ENCODE measurements at places on chromosomes 12 and 14.

GRCh38 chr12:62803756-62804155 lies 131.2 kb downstream of the PPM1H start:
- H3K4me1 ChIP-seq: peaks cover 5% of the 10 kb centered on the region
- H3K4me3 ChIP-seq: no peak overlapping the region
- DNase-seq: no peak
- no peak overlapping the region for H3K27ac ChIP-seq

GRCh38 chr12:122381021-122381420 lies 41.4 kb downstream of the CLIP1 start:
- peaks cover 4% of the 10 kb centered on the region for H3K4me1 ChIP-seq
- H3K27me3 ChIP-seq: no peaks in the 10 kb centered on the region
- H3K36me3 ChIP-seq: peaks cover 15% of the 10 kb centered on the region
- H3K4me3 ChIP-seq: no peak overlapping the region
- DNase-seq: no peak

- no peak for DNase-seq
- H3K36me3 ChIP-seq: no peaks in the 10 kb centered on the region
- H3K27ac ChIP-seq: no peak overlapping the region
- H3K4me1 ChIP-seq: no peaks in the 10 kb centered on the region
- H3K27me3 ChIP-seq: peaks cover 12% of the 10 kb centered on the region
Observed at GRCh38 chr14:96627386-96627785, 125.2 kb downstream of the PAPOLA start.

GRCh38 chr12:4471256-4471655 lies 25.6 kb upstream of the FGF6 start:
- no peak overlapping the region for H3K27ac ChIP-seq
- no peaks in the 10 kb centered on the region for H3K4me1 ChIP-seq
- peaks cover 8% of the 10 kb centered on the region for H3K27me3 ChIP-seq
- H3K4me3 ChIP-seq: no peak overlapping the region

GRCh38 chr14:53368711-53369201 lies 215.6 kb upstream of the DDHD1 start:
- H3K27me3 ChIP-seq: no peaks in the 10 kb centered on the region
- no peak for DNase-seq
- no peak overlapping the region for H3K4me3 ChIP-seq
- H3K36me3 ChIP-seq: no peaks in the 10 kb centered on the region
- H3K4me1 ChIP-seq: no peaks in the 10 kb centered on the region

GRCh38 chr14:38931969-38932652 lies 170.9 kb downstream of the SEC23A start:
- no peaks in the 10 kb centered on the region for H3K36me3 ChIP-seq
- DNase-seq: no peak
- H3K4me3 ChIP-seq: no peak overlapping the region
- H3K27me3 ChIP-seq: peaks cover 10% of the 10 kb centered on the region
- H3K27ac ChIP-seq: no peak overlapping the region

DNA sequence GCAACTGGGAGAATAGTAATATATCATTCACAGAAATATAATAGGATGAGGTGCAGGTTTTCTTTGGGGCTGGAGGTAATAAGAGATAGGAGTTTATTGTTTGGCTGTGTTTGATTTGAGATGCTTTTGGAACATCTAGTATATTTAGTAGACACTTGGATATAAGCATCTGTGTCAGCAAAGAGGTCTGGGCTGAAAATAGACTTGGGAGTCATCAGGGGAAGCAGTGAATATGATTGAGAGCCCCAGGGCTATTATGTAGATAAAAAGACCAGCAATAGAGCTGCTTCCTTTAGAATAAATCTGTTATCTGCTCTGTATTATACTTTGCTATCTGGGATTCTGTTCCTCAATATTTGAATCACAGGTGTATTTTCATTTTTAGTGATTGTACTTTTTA lies 36.6 kb downstream of the SPATA7 start:
- no peak overlapping the region for H3K4me3 ChIP-seq
- H3K27ac ChIP-seq: no peak overlapping the region
- no peaks in the 10 kb centered on the region for H3K4me1 ChIP-seq
- DNase-seq: no peak
- H3K27me3 ChIP-seq: no peaks in the 10 kb centered on the region

DNA sequence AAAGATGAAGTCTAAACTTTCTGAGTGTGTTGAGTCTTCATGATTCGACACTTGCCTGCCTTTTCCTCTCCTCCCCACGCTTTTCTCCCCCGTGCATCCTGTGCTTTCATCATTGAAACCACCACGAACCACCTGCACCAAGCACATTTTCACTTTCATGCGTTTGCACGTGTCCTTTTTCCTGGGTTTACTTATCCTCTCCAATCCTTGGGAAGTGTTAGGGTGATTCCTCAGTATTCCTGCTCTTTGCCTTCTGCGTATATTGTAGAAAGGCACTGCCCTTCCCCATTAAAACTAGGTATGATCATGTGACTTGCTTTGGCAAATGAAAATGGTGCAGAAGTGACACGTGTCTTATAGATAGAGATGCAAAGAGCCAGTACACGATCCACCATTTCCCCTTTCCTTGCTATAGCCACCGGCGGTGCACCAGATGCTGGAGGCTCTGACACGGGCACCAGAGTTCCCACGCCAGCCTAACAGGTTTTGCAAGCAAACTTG lies 106.6 kb downstream of the BRMS1L start:
- H3K36me3 ChIP-seq: no peaks in the 10 kb centered on the region
- H3K27ac ChIP-seq: no peak overlapping the region
- H3K4me1 ChIP-seq: peaks cover 19% of the 10 kb centered on the region
- peak; percentile 67 for DNase-seq

- no peaks in the 10 kb centered on the region for H3K4me1 ChIP-seq
- DNase-seq: no peak
- H3K36me3 ChIP-seq: no peaks in the 10 kb centered on the region
- H3K27me3 ChIP-seq: no peaks in the 10 kb centered on the region
Observed at GRCh38 chr12:80217011-80217535, 117.7 kb downstream of the OTOGL start.

GRCh38 chr14:64671591-64671990 lies 32.6 kb upstream of the PLEKHG3 start:
- no peaks in the 10 kb centered on the region for H3K36me3 ChIP-seq
- H3K27ac ChIP-seq: no peak overlapping the region
- no peak overlapping the region for H3K4me3 ChIP-seq
- H3K27me3 ChIP-seq: no peaks in the 10 kb centered on the region
- H3K4me1 ChIP-seq: peaks cover 24% of the 10 kb centered on the region

GRCh38 chr12:5748027-5748426 lies 197.0 kb downstream of the ANO2 start:
- peaks cover 6% of the 10 kb centered on the region for H3K4me1 ChIP-seq
- no peaks in the 10 kb centered on the region for H3K36me3 ChIP-seq
- no peaks in the 10 kb centered on the region for H3K27me3 ChIP-seq
- no peak overlapping the region for H3K27ac ChIP-seq
- no peak for DNase-seq
- no peak overlapping the region for H3K4me3 ChIP-seq

DNA sequence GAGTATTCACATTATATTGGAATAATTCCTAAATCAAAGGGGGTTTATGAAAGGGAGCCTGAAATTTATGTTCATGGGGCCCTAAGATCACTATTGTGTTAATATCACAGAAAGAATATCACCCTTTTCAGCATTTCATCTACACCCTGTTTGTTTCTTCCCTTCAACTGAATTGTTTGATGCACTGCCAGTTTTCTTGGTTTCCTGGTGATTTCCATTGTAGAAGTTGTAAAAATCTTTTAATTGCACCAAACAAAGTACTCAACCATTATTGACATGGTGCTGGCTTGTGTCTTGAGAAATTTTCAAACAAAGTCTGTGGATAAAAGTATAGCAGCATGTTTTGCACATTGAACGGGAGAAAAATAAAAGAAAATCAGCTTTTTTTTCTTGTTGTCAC lies 154.8 kb upstream of the PRKD1 start:
- no peaks in the 10 kb centered on the region for H3K36me3 ChIP-seq
- H3K4me3 ChIP-seq: no peak overlapping the region
- no peaks in the 10 kb centered on the region for H3K27me3 ChIP-seq
- no peak overlapping the region for H3K27ac ChIP-seq
- H3K4me1 ChIP-seq: no peaks in the 10 kb centered on the region

DNA sequence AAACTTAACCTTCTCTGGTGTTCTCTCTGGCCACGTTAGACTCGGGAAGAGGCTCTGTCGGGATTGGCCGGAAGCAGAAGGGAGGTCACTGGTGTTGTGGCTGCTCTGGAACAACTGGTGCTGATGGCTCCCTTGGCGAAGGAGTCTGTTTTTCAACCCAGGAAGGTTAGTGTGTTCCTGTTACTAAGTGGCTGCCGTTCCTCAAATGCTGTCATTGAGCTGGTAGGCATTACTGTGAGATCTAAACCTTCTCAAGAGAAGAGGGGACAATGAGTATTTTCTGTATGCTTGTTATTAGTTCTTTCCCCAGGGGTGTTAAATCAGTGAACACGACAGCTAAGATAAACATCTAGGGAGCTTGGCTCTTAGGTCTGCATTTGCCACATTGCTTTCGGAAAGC lies 18.3 kb downstream of the POP5 start:
- H3K27ac ChIP-seq: no peak overlapping the region
- H3K27me3 ChIP-seq: no peaks in the 10 kb centered on the region
- no peaks in the 10 kb centered on the region for H3K4me1 ChIP-seq
- peaks cover 53% of the 10 kb centered on the region for H3K36me3 ChIP-seq

- no peak overlapping the region for H3K4me3 ChIP-seq
- H3K27me3 ChIP-seq: peaks cover 2% of the 10 kb centered on the region
- H3K36me3 ChIP-seq: no peaks in the 10 kb centered on the region
- no peak overlapping the region for H3K27ac ChIP-seq
- no peak for DNase-seq
Observed at GRCh38 chr12:5395443-5396271, 36.3 kb upstream of the NTF3 start.

- H3K36me3 ChIP-seq: no peaks in the 10 kb centered on the region
- DNase-seq: no peak
- no peak overlapping the region for H3K4me3 ChIP-seq
- H3K27ac ChIP-seq: no peak overlapping the region
- H3K4me1 ChIP-seq: no peaks in the 10 kb centered on the region
Observed at GRCh38 chr12:110869026-110869425, 22.2 kb downstream of the CCDC63 start.

- peaks cover 8% of the 10 kb centered on the region for H3K27me3 ChIP-seq
- DNase-seq: no peak
- H3K4me3 ChIP-seq: no peak overlapping the region
- no peaks in the 10 kb centered on the region for H3K4me1 ChIP-seq
- no peak overlapping the region for H3K27ac ChIP-seq
- no peaks in the 10 kb centered on the region for H3K36me3 ChIP-seq
Observed at GRCh38 chr14:66242001-66242400, 244.2 kb upstream of the CCDC196 start.

GRCh38 chr14:100504372-100505078 lies 82.7 kb downstream of the BEGAIN start:
- no peaks in the 10 kb centered on the region for H3K27me3 ChIP-seq
- no peaks in the 10 kb centered on the region for H3K4me1 ChIP-seq
- no peak overlapping the region for H3K4me3 ChIP-seq
- H3K27ac ChIP-seq: no peak overlapping the region
- DNase-seq: no peak
- H3K36me3 ChIP-seq: peaks cover 6% of the 10 kb centered on the region

GRCh38 chr14:76844223-76844622 lies 18.0 kb downstream of the LRRC74A start:
- peaks cover 7% of the 10 kb centered on the region for H3K27me3 ChIP-seq
- peaks cover 5% of the 10 kb centered on the region for H3K4me1 ChIP-seq
- H3K36me3 ChIP-seq: no peaks in the 10 kb centered on the region
- H3K4me3 ChIP-seq: no peak overlapping the region

GRCh38 chr12:80607361-80608135 lies 99.9 kb upstream of the MYF6 start:
- no peak for DNase-seq
- no peaks in the 10 kb centered on the region for H3K36me3 ChIP-seq
- no peak overlapping the region for H3K4me3 ChIP-seq
- no peaks in the 10 kb centered on the region for H3K4me1 ChIP-seq
- no peaks in the 10 kb centered on the region for H3K27me3 ChIP-seq

GRCh38 chr12:34600592-34601462 lies 578.5 kb downstream of the ALG10 start:
- H3K27me3 ChIP-seq: no peaks in the 10 kb centered on the region
- H3K4me3 ChIP-seq: no peak overlapping the region
- H3K4me1 ChIP-seq: no peaks in the 10 kb centered on the region
- DNase-seq: no peak
- H3K36me3 ChIP-seq: peaks cover 4% of the 10 kb centered on the region
- no peak overlapping the region for H3K27ac ChIP-seq
